ENCODE measurements at places on chromosomes 6 and 20. TPM values are rescaled to one million over a fixed set of nuclear protein-coding genes. Genes with fewer than 3 reads are reported as not detected.

The SPATA2 gene
- 8.0 TPM for total RNA-seq

The C20orf144 gene
- total RNA-seq, result not detected

The LST1 gene
- 9.0 TPM for total RNA-seq

The DYNLT2 gene
- total RNA-seq, result 0.41 TPM

The SLC22A16 gene
- total RNA-seq, result 0.32 TPM

The TBXT gene
- total RNA-seq, result not detected

The B3GALT4 gene
- 8.5 TPM for total RNA-seq

The ANKRD60 gene
- not detected for total RNA-seq

The GHRH gene
- total RNA-seq, result not detected

The MYB gene
- total RNA-seq, result 0.27 TPM

The HLA-DMA gene
- 19.7 TPM for total RNA-seq

All from Right ventricle myocardium inferior (tissue), 1 donor.